NCI-H82 (cell line): ENCODE measurements at places on chromosomes 13 and 19.

DNA sequence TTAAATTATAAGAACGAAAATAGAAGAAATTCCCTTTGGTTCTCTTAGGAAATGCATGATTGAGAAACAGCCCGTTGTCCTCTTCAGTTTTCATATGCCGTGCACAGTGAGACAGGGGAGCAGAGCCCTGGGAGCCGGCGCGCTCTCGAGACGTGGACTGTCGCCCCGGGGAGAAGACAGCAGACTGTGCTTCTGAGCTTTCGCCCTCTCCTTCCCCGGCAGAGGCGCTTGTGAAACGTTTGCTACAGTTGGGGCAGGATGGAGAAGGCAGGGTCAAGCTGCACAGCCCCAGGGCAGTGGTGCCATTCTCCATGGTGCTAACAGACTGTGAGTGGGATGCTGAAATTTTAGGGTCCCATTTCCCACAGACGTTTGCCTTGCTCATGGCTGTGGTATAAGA lies 192.2 kb upstream of the KL start:
- no peak for DNase-seq

DNA sequence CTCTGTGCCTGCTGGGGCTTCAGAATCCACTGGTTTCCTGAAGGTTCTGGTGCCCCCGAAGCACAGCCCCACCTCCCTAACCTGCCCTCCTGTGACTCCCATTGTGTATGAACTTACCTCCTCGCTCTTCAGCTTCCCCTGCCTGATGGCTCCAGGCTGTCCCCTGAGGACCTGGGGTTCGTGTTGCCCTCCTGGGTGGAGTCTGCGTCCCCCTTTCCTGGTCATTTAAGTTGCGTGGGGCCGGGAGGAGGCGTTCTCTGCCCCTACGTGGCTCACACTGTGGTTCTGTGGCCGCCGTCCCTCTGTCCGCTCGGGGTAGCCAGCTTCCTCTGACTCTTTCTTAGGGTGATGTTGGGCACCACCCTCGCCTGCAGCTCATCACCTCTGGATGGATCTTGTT lies 13.9 kb downstream of the TFDP1 start:
- no peak for DNase-seq

DNA sequence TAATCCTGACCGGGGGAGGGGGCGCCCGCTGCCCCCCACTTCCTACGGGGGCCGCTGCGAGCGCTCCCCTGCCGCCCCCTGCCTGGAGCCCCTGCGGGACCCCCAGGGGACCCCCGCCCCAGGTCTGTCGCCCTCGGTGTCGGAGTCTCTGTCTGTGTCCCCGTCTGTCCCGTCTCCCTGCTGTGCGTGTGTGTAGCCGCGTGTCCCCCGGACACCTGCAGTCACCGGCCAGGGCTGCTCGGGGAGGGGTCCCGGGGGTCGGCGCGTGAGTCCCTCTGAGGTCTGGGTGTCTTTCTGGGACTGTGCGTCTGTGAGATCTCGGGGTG lies 7.7 kb upstream of the NFIC start:
- no peak for DNase-seq

- no peak for DNase-seq
Observed at GRCh38 chr19:17107546-17108452, 32.2 kb downstream of the MYO9B start.

DNA sequence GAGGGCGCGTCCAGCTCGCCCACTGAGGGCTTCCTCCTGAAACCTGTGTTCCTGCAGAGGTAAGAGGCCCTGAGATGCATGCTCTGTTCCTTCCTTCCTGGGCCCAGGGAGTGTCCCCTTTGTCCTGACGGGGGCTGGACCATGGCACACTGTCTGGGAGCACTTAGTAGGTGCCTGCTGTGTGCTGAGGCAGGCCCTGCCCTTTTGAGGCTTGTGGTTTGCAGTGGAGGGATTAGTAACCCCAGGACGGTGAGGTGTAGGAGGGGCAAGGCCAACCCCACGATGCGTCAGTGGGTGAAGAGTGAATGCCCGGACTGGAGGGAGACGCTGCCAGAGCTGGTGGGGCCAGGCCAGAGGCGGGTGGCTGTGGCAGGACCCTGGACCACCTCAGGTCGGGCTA lies 11.2 kb upstream of the F2RL3 start:
- DNase-seq = no peak

- peak; percentile 98 for DNase-seq
Observed at GRCh38 chr19:12933287-12934072, at the start of gene FARSA. Gene FARSA (minus strand): TSS chr19:12933711. CDS start chr19:12933696, 15 bp downstream.

DNA sequence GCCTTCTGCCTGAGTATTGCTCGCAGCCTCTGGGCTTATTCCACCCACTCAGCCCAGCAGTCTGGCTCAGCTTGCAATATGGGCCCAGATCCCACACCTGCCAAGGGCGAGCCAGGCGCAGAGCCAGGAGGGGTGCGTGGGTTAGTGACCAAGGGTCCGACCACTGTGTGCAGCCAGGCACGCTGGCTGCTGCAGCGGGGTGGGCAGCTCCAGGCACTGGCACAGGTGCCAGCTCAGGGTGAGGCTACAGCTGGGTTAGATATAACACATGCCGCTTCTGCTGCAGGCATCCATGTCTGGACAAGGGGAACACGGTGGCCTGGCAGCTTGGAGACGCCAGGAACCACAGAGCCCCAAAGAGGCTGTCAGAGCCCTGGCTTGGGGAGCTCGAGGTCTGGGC lies 12.6 kb upstream of the URAD start:
- DNase-seq = no peak
